ENCODE measurements at places on chromosomes 11 and 22.
A peak's percentile ranks its signal among the peaks of the same experiment; 100 is the strongest.

- DNase-seq = no peak
Observed at GRCh38 chr11:60764879-60765278, 8.2 kb downstream of the MS4A15 start.

DNA sequence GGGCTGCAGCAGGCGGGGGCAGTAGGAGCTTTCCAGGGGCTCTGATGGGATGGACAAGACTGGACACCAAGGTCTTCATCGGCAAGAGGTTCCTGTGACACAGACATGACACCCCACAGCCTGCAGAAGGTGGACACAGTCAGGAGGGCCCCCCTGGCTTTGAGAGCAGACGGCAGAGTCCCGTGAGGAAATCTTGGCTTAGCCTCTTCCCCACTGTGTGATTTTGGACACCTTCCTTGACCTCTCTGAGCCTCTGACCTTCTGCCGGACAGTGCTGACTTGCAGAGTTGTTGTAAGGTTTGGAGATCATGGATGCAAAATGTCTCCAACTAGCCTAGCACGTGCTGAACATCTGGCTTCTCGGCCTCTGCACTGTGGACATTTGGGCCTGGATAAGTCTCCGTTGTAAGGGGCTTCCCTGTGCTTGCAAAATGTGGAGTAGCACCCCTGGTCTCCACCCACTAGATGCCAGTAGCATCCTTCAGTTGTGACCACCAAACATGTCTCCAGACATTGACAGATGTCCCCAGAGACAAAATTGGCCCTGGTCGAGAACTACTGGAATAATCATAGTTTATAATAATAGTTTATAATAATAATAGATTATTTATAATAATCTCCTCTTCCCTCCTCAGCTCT is 54.6 kb downstream of the MCM5 start:
- DNase-seq = no peak

DNA sequence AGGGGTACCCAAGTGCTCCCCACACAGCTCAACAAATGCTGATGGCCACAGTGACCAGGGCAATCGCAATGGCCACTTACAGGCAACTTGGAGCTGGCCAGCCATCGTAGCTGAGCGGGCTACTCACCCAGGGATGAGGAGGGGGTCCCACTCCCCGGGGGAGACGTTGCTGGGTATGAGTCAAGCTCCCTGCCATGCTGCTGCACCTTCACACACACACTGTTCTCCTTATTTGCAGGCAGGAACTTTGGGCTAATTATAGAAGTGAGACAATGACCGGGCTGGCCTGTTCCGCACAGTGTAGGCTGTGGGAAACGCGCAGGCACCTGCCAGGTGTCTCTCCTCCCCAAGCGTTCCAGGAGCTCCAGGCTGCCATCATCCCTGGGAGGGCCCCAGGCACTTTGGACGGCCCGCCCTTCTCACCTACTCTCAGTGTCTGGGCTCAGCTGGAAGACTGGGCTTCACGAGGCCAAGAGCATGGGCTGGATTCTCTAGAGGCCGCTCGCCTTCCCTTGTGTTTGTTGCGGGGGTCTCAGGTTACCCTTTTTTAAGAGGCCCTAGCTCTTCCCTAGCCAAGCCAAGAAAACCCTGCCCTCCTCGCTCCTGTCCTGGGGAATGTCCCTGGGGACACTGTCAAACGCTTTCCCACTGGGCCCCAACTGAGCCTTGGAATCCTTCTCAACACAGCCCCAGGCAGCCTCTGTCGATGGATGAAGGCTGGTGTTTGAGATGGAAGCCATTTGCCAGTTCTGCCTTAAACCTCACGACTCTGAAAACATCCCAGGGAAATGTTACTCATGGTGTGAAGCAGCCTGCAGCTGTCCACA is 73.0 kb downstream of the RTL6 start:
- DNase-seq = no peak

DNA sequence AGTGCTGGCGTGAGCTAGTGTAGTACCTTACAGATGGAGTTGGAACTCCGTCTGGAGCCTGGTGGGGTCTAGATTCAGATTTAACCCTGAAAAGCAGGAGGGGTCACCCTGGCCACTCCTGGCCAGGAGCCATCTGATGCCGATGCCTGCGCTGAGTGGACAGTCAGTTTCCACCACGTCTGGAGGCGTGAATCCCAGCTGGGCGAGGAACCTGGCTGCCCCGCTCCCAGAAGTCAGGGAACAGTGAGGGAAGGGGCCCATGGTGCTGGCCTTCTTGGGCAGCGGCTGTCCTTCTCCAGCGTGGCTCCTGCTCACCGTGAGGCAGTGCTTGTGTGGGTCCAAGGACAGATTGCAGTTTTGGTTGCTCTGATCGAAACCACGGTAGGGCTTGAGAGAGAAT is 76.3 kb downstream of the PARVB start:
- no peak for DNase-seq

DNA sequence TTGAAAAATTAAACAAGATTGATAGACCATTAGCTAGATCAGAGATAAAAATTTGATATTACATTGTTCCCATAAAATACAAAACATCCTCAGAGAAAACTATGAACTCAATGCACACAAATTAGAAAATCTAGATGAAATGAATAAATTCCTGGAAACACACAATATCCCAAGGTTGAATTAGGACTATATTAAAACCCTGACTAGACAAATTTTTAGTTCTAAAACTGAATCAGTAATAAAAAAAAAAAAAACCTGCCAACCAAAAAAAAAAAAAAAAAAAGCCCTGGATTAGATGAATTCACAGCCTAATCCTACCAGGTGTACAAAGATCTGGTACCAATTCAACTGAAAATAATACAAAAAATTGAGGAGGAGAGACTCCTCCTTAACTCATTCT is 5.5 kb upstream of the OR8K1 start:
- no peak for DNase-seq

DNA sequence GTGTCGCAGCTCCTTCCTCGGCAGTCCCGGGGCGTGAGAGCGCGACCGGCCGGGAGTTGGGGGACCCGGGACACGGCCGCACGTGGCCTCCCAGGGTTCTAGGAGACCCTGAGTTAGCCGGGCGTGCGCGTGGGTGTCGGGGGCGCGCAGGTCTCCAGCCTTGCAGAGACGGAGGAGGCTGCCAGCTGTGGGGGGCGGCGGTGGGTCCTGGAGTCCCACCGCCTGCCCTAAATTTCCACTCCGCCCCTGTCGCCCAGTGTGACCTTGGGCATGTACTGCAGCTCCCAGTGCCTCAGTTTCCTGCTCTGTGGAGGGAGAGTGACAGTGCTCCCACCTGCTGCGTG is 18.8 kb downstream of the RRP7A start:
- no peak for DNase-seq

DNA sequence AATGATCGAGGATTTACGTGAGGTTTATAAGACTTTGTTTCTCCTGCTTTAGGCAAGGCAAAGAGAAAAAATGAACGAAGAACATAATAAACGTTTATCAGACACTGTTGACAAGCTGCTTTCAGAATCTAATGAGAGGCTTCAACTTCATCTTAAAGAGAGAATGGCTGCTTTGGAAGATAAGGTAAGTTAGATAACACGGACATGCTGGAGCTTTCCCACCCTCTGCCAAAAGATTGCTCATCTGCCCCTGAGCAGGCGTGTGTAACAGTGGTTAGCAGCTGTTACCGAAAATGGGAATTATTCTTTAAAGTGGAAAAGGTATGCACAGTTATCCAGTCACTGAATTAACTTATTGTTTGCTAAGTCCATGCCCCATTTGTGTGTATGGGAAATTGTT is 62.8 kb upstream of the CTTN start:
- no peak for DNase-seq

- DNase-seq = no peak
Observed at GRCh38 chr11:14588681-14589080, 54.9 kb upstream of the PDE3B start.

- DNase-seq = peak; percentile 97
Observed at GRCh38 chr22:39519681-39520225, 609 bp upstream of the ATF4 start.

DNA sequence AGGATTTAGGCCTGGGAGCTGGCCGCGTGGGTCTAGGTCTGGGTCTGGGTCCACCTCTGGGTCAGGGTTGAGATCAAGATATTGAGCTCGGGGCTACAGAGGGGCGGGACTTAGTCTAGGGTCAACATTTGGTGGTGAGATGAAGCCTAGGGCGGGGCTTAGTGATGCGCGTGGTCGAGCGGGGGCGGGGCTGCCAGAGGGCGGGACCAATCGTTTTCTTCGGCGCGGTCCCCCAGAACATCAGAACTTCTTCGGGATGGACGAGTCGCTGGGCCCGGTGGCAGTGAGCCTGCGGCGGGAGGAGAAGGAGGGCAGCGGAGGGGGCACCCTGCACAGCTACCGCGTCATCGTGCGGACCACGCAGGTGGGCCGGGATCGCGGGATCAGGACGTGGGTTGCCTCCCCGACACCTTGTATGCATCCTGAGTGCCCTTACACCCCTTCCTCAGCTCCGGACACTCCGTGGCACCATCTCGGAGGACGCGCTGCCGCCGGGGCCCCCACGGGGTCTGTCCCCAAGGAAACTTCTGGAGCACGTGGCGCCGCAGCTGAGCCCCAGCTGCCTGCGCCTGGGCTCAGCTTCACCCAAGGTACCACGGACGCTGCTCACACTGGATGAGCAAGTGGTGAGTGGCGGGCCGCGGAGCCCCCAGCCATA is 4.2 kb downstream of the SIPA1 start:
- no peak for DNase-seq

GRCh38 chr11:134559602-134559962 is 147.5 kb upstream of the B3GAT1 start:
- no peak for DNase-seq

DNA sequence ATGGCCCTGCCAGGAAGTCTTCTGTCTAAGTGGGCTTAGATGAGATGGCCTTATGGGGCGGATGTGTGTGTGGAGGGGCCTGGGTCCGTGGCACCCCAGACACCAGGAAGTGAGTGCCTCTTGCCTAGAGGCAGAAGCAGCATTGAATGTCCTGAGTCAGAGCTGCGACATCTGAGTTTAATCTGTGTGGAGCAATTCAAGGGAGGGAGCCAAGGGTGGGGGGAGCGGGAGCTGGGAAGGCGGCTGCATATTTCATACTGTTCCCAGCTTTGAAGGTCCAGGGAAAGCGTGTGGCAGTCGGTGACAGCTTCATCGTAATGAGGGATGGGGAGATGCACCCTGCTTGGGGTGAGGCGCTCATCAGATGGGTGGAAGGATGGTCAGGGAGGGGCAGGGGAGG is 73.5 kb upstream of the THY1 start:
- no peak for DNase-seq

DNA sequence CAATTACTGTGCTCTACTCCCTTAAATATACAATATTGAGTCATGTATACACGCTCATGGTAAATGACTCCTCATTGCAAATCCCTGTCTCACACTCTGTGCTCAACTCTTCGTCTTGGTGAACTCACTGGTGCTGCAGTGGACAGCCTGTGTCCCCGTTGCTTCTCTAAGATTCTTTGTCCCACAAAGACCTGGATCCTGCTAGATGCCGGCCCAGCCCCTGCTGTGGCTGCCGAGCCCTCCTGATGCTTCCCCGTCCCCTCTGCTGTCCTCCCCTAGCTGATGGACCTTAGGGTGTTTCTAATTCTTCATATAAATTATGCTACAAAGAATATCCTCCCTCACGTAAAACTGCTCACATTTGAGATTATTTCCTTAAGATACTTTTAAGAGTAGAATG is 5.5 kb downstream of the APOL2 start:
- no peak for DNase-seq

DNA sequence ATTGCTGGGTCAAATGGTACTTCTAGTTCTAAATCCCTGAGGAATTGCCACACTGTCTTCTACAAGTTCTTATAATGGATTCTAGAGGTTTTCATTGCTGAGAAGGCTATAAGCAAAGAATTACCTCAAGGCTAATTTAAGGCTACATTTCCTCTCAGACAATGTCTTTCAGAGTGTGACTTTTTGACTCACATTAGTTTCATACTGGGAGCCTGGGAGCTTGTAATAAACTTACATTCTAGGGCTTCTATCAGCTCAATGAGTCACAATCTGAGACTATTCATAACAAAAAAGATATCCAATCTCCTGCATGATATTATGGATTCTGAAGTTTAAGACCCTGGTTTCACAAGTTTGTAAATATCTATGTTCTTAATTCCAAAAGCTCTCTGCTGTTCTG is 408.7 kb downstream of the LRRC4C start:
- DNase-seq = no peak

- no peak for DNase-seq
Observed at GRCh38 chr11:123833095-123833494, 26.9 kb upstream of the OR6M1 start.

- no peak for DNase-seq
Observed at GRCh38 chr11:92227959-92228935, 3.6 kb downstream of the FAT3 start.

DNA sequence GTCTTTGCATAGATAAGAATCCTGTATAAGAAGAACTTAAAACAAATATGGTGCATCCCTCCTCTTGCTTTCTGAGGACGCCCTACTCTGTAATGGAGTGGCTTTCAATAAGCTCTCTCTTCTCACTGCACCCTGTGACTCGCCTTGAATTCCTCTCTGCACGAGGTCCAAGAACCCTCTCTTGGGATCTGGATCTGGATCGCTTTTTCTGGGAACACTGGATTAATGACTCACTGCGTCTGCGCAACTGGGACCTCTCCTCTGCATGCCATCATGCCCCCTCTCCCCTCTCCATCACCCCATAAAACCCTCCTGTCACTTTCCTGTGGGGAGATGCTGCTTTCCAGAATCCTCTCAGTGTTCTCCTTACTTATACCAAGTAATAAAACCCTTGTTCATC is 15.1 kb upstream of the CABP2 start:
- no peak for DNase-seq

DNA sequence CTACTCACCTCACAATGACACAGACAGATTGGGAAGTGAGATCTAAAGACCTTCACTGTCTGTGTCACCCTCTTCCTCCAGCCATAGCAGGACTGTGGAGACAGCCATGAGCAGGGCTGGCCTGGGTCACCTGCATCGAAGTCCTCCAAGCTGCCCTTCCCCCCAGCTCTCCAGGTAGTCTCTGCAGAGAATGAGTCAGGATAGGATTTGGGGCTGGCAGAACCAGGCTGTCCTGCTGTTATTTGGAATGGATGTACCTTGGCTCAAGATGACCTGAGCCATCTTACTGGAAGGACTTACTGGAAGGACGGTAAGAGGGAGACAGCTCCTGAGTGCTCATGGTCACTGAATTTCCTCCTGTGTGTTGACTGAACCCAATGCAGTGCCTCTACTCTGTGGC is 29.2 kb downstream of the GGTLC2 start:
- DNase-seq = no peak

DNA sequence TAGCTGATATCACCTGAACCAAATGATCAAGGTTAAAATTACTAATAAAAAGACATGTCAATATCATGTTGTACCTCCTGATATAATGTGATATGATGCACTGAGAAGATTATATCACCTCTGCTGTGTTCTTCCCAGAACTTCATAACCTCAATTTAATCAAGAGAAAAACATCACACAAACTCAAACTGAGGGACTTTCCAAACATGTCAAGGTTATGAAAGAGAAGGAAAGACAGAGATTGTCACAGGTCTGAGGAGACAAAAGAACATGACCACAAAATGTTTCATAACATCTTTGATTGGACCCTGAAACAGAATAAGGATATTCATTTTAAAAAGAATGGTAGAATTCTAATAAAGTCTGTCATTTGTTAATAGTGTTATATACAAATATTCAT is 43.0 kb upstream of the CFAP300 start:
- no peak for DNase-seq

Data from NCI-H2081 (cell line).